ENCODE measurements at places on chromosomes 2 and 18. TPM values are rescaled to one million over a fixed set of nuclear protein-coding genes. Genes with fewer than 3 reads are reported as not detected.

DNA sequence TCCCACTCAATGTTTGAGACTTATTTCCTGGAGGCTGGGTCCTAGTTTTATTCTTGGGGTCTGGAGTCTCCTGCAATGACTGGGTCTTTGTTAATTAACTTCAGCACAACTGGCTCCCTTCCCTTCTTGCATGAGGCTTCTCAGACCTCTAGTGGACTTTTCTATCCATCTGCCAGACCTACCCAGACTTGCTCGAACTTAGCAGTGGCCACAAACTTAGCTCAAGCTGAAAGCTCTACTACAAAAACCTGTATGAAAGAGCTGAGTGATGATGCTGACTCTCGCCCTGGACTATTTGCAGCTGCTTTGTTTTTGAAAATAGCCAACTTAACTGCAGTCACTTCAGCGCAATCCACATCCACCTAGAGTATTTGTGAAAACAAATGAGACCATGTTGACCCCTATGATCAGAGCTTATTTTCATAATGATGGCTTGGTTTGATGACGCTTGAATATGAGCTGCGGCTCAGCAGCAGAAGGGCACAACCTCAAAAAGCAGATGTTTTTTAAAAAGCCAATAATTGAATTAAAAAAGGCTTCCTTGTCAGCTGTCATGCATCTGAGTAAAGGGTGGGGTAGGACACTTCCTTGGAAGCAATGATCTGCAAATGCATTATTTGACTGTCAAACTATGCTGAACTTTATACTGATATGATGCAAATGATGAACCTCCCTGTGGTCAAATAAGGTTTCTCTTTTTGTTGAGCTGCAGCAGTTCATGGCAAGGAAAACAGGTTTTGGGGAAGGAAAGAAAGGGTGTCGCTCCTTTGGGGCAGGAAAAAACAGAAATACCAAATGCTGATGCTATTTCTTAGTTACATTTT lies 10.6 kb upstream of the ANXA4 start:
- no peaks in the 10 kb centered on the region for H3K27me3 ChIP-seq
- H3K36me3 ChIP-seq = no peaks in the 10 kb centered on the region
- no peak for DNase-seq
- H3K4me1 ChIP-seq = peaks cover 23% of the 10 kb centered on the region
- no peak overlapping the region for H3K4me3 ChIP-seq

GRCh38 chr2:101696272-101697123 lies 1.0 kb upstream of the MAP4K4 start:
- peak; percentile 19 for DNase-seq
- peak overlapping the region; percentile 47 for H3K4me3 ChIP-seq
- H3K4me1 ChIP-seq = peaks cover 27% of the 10 kb centered on the region
- H3K27ac ChIP-seq = peak overlapping the region; percentile 82
- H3K36me3 ChIP-seq = no peaks in the 10 kb centered on the region
- H3K27me3 ChIP-seq = no peaks in the 10 kb centered on the region

DNA sequence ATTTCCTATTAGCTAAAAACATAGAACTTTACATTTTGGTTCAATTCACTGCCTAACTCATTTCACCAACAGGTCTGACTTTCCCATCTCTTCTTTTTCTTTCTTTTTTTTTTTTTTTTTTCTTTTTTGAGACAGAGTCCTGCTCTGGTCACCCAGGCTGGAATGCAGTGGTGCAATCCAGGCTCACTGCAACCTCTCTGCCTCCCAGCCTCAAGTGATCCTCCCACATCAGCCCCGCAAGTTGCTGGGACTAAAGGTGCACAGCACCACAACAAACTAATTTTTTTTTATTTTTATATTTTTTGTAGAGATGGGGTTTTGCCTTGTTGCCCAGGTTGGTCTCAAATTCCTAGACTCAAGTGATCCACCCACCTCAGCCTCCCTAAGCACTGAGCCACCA lies 57.8 kb upstream of the HNRNPA3 start:
- H3K4me1 ChIP-seq = no peaks in the 10 kb centered on the region
- no peak overlapping the region for H3K27ac ChIP-seq
- no peaks in the 10 kb centered on the region for H3K36me3 ChIP-seq
- H3K27me3 ChIP-seq = no peaks in the 10 kb centered on the region
- H3K4me3 ChIP-seq = no peak overlapping the region

TMEM37 gene
- 15.8 TPM for total RNA-seq

DNA sequence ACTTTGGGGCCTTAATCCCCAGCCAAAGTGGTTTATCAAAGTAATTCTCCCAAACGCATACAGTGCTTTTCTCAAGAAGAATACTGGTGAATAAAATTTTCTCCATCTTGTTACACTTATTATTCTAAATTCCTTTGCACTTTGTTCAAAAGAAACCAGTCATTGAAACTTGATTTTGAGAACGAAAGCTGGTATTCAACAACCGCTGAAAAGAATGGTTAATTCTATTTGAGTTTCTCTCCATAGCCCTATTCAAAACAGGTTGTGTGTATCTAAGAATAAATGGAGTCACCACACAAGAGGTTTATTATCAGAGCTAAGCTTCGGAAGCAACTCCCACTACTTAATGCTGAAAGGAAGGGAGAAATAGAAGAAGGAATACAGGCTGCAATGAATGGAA lies 117.7 kb downstream of the C1D start:
- no peaks in the 10 kb centered on the region for H3K4me1 ChIP-seq
- H3K27me3 ChIP-seq = no peaks in the 10 kb centered on the region
- H3K4me3 ChIP-seq = no peak overlapping the region
- H3K27ac ChIP-seq = no peak overlapping the region
- no peaks in the 10 kb centered on the region for H3K36me3 ChIP-seq

LNPK gene
- total RNA-seq = 18.1 TPM

GRCh38 chr2:156006721-156007618 lies 325.6 kb downstream of the NR4A2 start:
- no peaks in the 10 kb centered on the region for H3K4me1 ChIP-seq
- no peaks in the 10 kb centered on the region for H3K36me3 ChIP-seq
- H3K4me3 ChIP-seq = no peak overlapping the region
- H3K27ac ChIP-seq = no peak overlapping the region
- no peaks in the 10 kb centered on the region for H3K27me3 ChIP-seq
- peak; percentile 1 for DNase-seq

DLGAP1 gene
- total RNA-seq = not detected

- no peaks in the 10 kb centered on the region for H3K4me1 ChIP-seq
- H3K4me3 ChIP-seq = no peak overlapping the region
- peak; percentile 48 for DNase-seq
- no peaks in the 10 kb centered on the region for H3K27me3 ChIP-seq
Observed at GRCh38 chr2:85390941-85391669, 19.1 kb downstream of the CAPG start.

SERPINB4 gene
- total RNA-seq = not detected

DNAJC27 gene
- 5.1 TPM for total RNA-seq

DNA sequence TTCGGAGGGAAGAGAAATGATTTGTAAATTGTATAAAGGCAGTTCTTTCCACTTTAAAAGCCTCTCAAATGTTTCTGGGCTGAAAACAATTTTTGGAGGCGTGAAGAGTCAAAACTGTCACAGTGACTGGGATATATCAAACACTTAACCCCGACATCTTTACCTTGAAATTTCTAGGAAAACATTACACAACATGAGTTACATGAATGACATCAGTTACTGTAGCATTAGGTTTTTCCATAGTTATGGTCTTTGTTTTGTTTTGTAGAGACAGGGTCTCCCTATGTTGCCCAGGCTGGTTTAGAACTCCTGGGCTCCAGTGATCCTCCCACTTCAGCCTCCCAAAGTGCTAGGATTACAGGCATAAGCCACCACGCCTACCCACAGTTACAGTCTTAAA lies 25.7 kb downstream of the MSH6 start:
- H3K4me1 ChIP-seq = no peaks in the 10 kb centered on the region
- no peaks in the 10 kb centered on the region for H3K27me3 ChIP-seq
- peaks cover 5% of the 10 kb centered on the region for H3K36me3 ChIP-seq
- no peak for DNase-seq
- no peak overlapping the region for H3K27ac ChIP-seq

DNA sequence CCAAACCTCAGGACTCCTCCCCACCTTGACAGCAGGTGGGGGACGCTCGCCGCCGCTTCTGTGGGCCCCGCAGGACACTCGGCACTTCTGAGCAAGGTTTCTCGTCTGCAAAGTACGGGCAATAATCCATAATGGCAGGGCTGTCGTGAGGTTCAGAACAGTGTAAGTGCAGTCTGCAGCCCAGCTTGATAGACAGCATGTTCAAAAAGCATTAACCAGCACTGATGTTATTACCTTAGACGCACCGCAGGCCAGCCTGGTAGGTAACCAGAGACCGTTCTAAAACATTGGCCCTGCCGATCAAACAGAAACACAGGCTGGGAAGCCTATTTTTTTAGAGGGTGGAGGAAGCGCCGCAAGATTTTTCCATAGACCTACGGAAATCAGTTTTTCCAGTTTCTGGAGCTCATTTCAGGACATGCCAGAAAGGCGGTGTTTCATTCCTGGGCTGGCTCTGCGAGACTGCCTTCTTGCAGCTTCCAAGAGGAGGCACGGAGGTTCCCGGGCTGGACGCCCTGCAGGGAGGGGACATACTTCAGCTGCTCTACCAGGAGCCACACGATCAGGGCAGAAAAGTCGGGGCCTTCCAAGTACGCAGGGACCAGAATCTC lies 148.7 kb downstream of the TPO start:
- no peak overlapping the region for H3K4me3 ChIP-seq
- H3K27ac ChIP-seq = no peak overlapping the region
- no peaks in the 10 kb centered on the region for H3K4me1 ChIP-seq
- DNase-seq = no peak

GRCh38 chr18:9885170-9886004 lies at the start of gene TXNDC2:
Gene TXNDC2, plus strand, starts transcription at chr18:9885973. Its CDS starts 708 bp downstream, at chr18:9886681.
- peaks cover 3% of the 10 kb centered on the region for H3K4me1 ChIP-seq
- H3K27me3 ChIP-seq = no peaks in the 10 kb centered on the region
- H3K36me3 ChIP-seq = no peaks in the 10 kb centered on the region
- DNase-seq = no peak
- no peak within 1 kb of the TSS for H3K4me3 ChIP-seq

KLF11 gene
- 22.9 TPM for total RNA-seq

- no peaks in the 10 kb centered on the region for H3K4me1 ChIP-seq
- no peak overlapping the region for H3K27ac ChIP-seq
- no peak for DNase-seq
- no peak overlapping the region for H3K4me3 ChIP-seq
Observed at GRCh38 chr2:6538607-6539006, 327.1 kb downstream of the CMPK2 start.

DNA sequence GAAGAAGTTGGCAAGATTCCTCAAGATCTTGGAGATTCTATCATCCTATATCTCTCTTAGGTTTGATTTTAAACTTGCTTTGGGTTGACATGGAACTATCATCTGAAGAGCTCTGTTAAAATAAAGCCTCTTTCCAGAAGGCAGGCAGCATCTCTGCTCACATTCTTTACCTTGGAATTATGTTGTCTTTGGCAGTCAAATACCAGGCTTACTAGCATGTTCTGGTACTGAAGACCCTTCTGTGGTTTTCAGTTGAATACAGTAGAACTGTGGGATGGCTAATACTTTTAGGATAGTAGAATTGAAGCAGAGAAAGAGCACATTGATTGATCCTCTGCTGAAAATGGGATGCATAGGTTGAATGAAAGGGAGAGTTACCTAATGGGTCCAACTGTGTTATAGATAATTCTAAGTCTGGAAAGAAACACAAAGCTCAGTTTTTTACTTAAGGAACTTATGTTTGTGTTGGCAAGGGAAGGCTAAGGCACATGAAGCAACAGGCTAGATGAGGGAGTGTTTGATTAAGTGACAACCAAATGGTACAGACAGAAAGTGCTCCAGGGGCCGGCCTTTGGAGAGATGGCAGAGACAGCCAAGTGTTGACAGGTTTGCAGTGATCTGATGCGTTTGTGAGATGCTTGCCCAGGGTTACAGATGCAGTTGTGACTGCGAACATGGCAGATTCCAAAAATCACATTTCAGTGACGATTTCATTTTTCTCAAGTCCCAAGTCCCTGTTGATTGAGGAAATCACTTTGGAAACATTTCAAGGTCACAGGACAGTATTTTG lies 397.9 kb downstream of the MEIS1 start:
- DNase-seq = no peak
- no peaks in the 10 kb centered on the region for H3K4me1 ChIP-seq
- H3K4me3 ChIP-seq = no peak overlapping the region
- no peak overlapping the region for H3K27ac ChIP-seq

DNA sequence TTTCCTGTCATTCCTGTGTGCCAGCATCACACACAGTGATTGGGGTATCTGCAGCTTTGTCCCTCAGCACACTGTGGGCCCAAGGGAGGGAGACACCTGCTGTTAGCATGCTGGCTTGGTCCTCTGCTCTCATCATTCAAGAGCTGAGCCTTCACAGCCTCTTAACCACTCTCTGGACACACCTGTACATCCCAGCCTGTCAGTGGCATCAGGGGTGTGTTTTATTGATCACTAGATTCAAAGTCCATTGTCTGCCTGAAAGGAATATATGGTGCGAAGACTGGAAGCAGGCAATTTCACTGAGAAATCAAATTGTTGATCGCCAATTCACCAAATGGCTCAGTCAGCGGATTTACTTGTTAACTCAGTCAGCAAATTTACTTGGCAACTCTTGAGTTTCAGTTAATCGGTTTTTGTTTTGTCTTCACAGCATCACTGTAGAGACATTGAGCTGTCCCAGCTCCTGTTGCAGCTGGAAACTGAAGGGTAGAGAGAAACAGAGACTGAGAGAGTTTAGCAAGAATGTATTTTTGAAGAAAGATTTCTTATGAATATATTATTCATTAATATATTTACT lies 56.3 kb upstream of the TMEM200C start:
- no peak overlapping the region for H3K4me3 ChIP-seq
- no peaks in the 10 kb centered on the region for H3K36me3 ChIP-seq
- no peaks in the 10 kb centered on the region for H3K4me1 ChIP-seq
- no peak for DNase-seq
- no peak overlapping the region for H3K27ac ChIP-seq

COL4A3 gene
- total RNA-seq = 4.7 TPM

DNA sequence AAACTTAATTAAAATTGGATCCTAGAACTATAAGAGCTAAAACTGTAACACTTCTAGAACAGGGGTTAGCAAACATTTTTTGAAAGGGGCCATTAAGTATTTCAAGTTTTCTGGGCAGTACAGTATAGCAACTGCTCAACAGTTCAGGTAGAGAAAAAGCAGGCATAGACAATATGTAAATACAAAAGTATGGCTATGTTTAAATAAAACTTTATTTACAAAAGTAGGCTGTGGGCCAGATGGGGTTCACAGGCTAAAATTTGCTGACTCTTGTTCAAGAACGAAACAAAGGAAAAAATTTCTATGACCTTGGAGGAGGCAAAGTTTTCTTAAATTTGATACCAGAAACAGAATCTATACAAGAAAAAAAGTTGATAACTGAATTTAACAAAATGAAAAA lies 114.5 kb downstream of the MEMO1 start:
- H3K4me1 ChIP-seq = no peaks in the 10 kb centered on the region
- H3K27ac ChIP-seq = no peak overlapping the region
- no peaks in the 10 kb centered on the region for H3K27me3 ChIP-seq
- H3K4me3 ChIP-seq = no peak overlapping the region

DNA sequence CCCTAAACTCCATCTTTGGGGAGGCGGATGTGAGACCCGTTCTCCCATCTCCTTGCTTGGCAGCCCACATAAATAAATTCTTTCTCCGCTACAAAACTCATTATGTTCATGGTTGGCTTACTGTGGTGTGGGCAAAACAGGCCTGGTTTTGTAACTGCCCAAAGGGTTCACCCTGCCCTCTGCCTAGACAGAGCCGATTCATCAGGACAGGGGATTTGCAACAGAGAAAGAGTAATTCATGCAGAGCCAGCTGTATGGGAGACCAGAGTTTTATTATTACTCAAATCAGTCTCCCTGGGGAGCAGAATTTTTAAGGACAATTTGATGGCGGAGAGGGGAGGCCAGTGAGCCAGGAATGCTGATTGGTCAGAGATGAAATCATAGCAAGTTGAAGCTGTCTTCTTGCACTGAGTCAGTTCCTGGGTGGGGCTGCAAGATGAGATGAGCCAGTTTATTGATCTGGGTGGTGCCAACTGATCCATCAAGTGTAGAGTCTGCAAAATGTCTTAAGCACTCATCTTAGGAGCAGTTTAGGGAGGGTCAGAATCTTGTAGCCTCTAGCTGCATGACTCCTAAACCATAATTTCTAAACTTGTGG lies 8.4 kb upstream of the RNF125 start:
- no peak overlapping the region for H3K27ac ChIP-seq
- no peak overlapping the region for H3K4me3 ChIP-seq
